ENCODE measurements at places on chromosomes 3 and 15. TPM values are rescaled to one million over a fixed set of nuclear protein-coding genes. Genes with fewer than 3 reads are reported as not detected.

DNA sequence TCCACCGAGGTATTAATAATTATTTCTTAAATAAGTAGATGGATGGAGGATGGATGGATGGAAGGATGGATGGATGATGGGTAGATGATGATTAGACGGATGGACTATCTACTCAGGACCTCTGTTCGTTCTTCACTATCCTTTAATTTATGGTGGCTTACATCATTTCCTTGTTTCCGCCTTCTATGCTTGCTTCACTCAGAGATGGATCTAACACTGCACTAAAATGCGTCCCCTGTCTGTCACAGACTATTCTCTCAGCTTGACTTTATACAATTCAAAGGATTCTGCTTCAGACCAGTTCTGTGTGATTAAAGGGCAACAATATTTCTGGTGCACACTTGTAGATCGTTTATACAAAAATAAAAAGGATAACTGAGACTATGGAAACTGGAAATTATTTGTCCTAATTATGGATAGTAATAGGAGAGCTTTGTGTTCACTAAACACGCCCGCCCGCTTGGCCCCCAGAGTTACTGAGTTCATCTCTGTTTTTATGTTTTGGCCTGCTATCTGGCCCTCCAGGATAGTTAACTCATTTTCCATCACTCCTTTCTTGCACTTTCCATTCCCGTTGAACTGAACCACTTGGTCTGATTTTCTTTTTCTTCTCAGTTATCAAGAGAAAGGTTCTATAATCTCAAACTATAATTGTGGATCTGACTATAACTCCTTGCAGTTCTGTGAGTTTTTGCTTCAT, 41.4 kb upstream of the CA12 start:
- no peak for DNase-seq

GRCh38 chr3:24048843-24049242, 103.8 kb downstream of the NR1D2 start:
- DNase-seq: no peak

DNA sequence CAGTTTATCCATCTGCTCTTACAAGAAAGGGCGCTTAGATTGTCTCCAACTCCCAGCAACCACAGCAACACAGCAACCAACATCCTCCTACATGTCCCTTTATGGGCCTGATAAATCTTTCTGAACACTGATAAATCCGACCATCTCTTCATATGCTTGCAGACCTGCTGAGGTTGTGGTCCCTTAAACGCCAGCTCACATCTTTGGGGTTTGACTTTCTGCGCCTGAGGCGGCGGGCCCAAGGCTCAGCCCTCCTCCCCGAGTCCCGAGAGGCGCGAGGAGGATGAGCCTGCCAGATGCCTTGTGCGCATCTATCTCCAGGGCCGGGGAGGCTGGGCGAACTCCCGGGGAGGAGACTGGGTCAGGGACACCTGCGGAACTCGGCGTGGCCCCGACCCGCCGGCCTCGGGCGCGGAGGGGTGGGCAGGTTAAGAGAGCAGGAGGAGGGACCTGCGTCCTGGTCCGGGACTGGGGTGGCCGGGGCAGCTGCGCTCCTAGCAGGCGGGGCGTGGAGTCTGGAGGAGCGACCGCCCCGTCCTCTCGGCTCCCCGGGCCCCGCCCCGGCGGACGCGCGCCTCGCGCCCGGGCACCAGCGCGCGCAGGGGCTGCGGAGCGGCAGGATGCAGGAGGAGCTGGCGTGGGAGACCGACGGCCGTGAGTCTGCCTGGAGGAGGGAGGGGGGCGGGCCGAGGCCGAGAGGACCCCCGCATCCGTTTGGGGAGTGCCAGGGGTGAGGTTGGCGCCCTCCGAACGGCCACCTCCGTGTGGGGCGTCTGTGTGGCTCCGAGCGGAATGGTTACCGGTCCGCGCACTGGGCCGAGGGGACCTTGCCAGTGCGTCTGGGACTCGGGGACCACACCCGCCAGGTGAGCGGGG, at the start of gene ANKDD1A:
ANKDD1A (plus strand) TSS at position 592 of the 876 bp plus-strand sequence; CDS start at position 621, 29 bp downstream.
- no peak for DNase-seq

The MINDY4B gene
- not detected for polyA plus RNA-seq

GRCh38 chr3:124207077-124207476, 215.2 kb upstream of the ROPN1 start:
- DNase-seq: no peak

The ACKR4 gene
- 1.6 TPM for polyA plus RNA-seq

The FBXL2 gene
- 26.4 TPM for polyA plus RNA-seq

- no peak for DNase-seq
These were observed 260.1 kb upstream of the ARL6 start for GRCh38 chr3:97504463-97504862.

- no peak for DNase-seq
These were observed 215.3 kb upstream of the CGNL1 start for GRCh38 chr15:57160823-57161560.

DNA sequence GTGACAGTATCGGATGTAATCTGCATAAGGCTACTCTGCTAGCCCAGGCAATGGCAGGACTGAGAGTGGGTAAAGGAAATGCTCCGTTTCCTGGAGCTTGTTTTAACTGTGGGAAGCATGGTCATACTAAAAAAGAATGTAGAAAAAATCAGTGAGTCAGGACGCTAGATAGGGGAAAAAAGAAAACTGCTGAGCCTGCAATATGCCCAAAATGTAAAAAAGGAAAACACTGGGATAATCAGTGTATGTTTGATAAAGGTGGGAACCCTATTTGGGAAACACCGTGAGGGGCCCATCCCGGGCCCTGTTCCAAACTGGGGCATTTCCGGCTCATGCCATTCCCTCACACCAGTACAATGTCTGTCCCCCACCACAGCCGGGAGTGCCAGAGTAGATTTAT, 775.8 kb downstream of the ZPLD1 start:
- no peak for DNase-seq

- no peak for DNase-seq
These were observed 2.3 kb upstream of the CCR8 start for GRCh38 chr3:39327053-39327745.

The WNT7A gene
- polyA plus RNA-seq: 0.04 TPM

The SERINC4 gene
- polyA plus RNA-seq: not detected

The STAB1 gene
- polyA plus RNA-seq: 38.0 TPM

DNA sequence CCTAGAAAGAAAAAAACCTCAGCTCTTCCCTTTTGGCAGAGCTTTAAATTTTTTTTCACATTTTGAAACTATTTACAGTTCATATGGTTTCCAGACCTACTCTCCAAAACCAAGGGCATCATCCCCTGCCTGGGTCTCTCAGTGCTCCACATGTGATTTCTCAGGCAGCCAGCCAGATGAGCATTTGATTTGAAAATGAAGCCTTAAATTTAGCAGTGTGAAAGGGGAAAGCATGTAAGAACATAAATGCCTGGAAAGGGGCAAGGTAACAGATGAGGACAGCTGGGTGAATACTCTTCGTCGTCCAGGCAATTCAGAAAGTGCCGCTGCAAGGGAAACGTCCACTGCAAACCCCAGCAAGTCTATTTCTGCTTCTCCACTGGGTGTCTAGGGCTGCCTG, 94.8 kb downstream of the ATP8B4 start:
- no peak for DNase-seq

The CNTN4 gene
- polyA plus RNA-seq: 123 TPM

DNA sequence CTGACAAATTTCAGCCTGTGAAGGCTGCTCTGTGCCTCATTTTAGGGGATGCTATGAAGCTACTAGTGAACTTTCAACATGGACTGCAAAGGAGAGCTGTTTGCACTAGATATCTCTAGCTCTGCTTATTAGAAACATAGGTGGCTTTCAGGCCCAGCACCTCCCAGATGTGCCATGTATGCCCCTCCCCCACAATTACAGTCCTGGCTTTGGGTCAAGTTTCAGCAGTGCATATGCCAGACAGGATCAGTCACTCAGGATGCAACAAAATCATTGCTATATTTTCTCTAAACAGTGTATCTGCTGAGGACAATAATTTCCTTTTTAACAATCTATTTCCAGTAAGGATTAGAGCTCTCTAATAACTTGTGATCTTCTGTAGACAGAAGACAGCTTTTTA, 178.8 kb upstream of the STAC start:
- DNase-seq: no peak

GRCh38 chr3:62475306-62475705, 102.0 kb upstream of the FEZF2 start:
- DNase-seq: no peak

The EXD1 gene
- polyA plus RNA-seq: not detected

DNA sequence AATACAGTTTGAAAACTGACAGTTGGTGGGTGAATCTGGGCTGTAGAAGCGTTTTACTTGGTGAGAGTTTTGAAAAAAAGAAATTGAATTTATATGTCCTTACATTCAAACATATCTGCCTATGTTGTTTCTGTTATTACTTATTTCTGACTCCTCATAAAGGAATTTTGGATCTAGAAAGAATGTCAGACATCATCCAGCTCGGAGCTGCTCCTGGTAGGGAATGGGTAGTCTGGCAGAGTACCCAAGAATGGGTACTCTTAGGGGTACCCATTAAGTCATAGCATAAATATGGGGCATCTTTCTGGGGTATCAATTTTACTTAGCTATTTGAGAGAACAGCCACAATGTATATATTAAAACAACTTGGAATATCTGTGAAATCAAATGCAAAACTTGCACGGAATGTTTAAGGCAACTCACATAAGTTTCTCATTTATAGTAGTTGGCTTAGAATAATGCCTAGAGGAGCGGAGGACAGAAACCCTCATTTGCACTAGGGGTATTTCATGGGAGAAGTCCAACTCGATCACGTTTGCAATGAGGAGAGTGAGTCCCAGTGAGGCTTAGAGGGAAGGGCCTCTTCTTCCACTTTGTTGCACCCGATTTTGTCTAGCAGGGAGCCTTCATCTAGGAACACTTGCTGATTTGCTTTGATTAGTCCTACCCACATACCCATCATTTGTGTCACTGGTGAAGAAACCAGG, 2.4 kb upstream of the LARP6 start:
- no peak for DNase-seq

- no peak for DNase-seq
These were observed 571.8 kb downstream of the FOXP1 start for GRCh38 chr3:71011565-71012287.

DNA sequence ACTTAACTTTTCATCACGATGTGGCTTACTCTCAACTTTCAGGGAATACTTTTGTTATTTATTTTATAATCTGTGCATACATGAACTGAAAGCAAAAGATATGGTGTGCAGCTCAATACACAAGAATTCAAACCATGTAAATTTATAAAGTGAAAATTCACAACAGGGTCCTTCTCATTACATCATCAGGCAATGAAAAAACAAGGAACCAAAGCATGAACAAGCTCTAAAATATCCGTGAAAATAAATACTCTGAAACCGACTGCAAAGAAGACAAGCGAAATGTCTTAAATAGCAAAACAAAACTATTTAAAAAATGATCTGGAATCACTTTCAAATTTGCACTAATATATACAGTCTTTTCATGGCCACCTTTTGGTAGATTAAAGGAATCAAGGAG, 28.9 kb downstream of the GNB5 start:
- DNase-seq: no peak

DNA sequence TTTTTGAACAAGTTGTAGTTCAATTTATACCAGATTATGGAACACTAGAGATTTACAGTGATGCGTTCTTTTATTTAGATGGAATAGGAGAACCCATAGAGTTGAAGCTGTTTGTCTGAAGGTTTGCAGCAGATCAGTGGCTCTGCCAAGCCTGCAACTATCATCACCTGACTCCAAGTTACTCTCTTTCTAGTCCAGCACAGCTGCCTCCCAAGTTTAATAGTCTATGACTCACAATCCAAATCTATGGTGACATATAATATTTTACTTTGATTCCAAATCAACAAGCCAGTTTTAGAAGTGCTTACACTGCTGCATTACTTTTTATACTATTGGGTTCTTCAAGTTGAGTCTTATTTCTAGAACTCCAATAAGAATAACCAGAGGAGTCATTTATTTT, 400.4 kb downstream of the LPP start:
- no peak for DNase-seq

DNA sequence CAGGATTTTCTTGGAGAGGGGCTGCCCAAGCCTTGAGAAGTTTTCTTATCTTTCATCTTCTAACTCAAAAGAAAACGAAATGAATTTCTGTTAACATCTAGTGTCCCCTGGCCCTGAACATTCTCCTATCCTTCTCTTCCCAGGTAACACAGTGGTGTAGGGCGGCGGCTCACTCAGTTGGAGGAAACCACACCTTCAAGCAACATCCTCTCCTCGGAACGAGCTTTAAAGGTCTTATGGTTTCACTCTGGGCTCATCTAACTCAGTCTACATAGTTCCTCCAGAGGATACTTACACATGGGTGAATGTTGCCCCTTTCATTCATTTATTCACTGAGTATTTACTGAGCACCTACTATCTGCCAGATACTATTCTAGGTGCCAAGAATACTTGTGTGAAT, 31.0 kb upstream of the KLHL6 start:
- no peak for DNase-seq

DNA sequence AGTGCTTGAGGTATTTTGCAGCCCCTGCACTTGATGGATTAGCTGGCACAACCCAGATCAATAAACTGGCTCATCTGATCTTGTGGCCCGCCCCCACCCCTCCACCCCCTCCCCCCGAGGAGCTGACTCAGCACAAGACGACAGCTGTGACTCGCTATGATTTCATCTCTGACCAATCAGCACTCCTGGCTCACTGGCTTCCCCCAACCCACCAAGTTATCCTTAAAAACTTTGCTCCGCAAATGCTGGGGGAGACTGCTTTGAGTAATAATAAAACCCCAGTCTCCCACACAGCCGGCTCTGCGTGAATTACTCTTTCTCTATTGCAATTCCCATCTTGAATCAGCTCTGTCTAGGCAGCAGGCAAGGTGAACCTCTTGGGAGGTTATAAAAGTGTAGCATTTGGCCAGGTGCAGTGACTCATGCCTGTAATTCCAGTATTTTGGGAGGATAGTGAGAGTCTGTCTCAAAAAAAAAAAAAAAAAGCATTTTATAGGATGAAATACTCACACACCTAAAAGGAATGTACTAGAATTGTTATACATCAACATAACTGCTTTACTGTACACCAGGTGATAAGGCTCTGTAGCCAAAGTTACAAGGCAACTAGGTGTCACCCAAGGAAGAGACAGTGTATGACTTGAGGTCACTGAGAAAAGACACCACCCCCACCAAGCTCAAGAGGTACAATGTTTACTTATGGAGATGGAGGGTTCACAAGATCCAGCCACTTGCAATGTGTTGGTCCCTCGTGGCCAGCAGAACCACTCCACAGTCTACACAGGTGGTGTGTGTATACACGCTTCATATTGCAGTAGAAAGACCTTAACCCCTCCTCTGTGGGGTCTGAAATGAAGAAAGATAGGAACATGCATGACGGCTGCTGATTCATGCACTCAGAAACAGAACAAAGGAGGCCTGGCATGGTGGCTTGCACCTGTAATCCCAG, 8.6 kb downstream of the ZNF445 start:
- no peak for DNase-seq

GRCh38 chr15:79299841-79300235, 11.1 kb upstream of the TMED3 start:
- no peak for DNase-seq

The C3orf49 gene
- polyA plus RNA-seq: 0.42 TPM

The HERC2 gene
- 36.8 TPM for polyA plus RNA-seq

DNA sequence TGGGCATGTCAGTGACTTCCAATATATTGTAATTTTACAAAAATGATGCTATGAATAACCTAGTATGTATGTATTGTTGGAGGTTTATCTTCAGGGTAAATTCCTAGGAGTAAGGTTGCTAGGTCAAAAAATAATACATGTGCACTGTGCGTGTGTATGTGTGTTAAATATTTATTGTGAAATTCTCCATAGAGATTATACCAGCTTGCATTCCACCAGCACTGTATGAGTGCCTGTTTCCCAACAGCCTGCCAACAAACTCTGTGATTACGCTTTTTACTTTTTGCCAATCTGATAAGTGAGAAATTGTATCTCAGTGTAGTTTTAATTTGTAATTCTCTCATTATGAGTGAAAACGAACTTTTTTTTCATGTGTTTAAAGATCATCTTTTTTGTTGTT, 12.6 kb upstream of the IGF2BP2 start:
- DNase-seq: no peak

Data from left renal pelvis (tissue), 4 donors.